ENCODE measurements at places on chromosomes 2 and 18.

DNA sequence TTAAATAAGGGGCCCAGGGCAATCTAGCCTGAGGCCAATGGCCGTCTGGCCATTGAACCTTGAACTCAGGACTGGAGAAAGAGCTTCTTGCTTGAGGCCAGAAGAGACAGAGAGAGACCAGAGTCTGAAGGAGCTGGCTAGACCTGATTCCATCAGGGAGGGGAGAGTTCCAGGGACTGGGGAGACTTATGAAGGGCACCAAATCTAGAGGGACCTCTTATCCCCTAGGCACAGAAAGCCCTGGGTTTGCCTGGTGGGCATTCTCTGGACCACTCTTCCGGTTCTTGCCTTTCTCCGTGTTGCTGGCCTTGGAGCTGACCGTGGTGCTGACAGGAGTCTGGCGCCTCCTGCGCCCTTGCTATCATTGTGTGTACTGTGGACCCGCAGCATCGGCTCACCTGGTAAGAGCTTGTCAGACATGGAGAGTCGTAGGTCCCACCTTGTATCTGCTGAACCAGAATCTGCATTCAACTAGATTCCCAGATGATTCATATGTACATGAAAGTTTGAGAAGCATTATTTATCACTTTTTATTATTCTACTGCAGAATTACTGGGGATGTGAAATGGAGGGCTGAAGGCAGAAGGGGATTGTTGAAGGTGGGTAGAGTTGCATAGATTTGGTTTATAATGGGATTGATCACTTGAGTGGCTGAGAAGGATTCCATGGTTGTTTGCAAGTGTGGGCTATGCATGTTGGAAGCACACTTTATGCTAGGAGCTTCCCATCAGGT is 4.3 kb upstream of the TRPM8 start:
- H3K36me3 ChIP-seq, result no peaks in the 10 kb centered on the region
- peak; percentile 70 for DNase-seq
- no peak overlapping the region for H3K4me3 ChIP-seq
- peaks cover 27% of the 10 kb centered on the region for H3K4me1 ChIP-seq
- no peak overlapping the region for H3K27ac ChIP-seq

DNA sequence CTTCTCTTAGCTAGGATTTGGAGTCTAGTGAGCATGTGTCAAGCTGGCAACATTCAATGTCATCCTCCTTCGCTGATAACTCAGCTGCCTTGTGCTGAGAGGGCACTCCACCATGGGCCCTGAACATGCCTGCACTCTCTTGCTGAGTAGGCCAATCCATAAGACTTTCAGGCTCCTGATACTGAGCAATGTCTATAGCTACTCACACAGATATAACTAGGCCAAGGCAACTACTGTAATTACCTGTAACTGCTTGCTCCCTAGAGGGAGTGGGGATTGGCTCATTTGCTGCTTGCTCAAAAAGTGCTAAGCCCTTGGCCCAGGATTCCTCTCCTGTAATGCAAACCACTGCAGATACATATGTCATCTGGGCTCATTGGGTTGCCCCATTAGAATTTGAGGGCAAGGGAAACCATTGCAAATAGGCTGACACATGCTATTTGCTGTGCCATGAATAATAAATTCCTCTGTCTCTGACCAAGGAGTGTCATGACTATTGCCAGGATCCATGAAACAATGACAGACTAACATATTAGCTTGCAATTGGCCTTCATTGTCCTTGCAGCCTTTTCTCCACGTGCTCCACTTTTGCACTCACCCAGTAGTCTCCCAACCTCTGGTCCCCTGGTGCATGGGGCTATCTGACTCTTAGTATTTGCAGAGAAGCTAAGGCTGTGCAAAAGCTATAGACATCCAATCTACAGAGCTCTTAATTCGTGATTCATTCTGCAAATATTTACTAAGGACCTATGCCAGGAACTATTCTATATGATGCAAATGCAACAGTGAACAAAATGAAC is 36.9 kb upstream of the BMPR2 start:
- H3K27ac ChIP-seq, result no peak overlapping the region
- H3K4me3 ChIP-seq, result no peak overlapping the region
- no peaks in the 10 kb centered on the region for H3K27me3 ChIP-seq
- H3K36me3 ChIP-seq, result no peaks in the 10 kb centered on the region

GRCh38 chr2:69734035-69734611 is 7.8 kb upstream of the ANXA4 start:
- no peak overlapping the region for H3K27ac ChIP-seq
- H3K4me1 ChIP-seq, result no peaks in the 10 kb centered on the region
- no peaks in the 10 kb centered on the region for H3K36me3 ChIP-seq
- no peak for DNase-seq
- no peak overlapping the region for H3K4me3 ChIP-seq

GRCh38 chr18:48797841-48798255 is 152.9 kb downstream of the SMAD7 start:
- H3K36me3 ChIP-seq, result no peaks in the 10 kb centered on the region
- no peaks in the 10 kb centered on the region for H3K4me1 ChIP-seq
- DNase-seq, result no peak
- no peak overlapping the region for H3K4me3 ChIP-seq
- no peaks in the 10 kb centered on the region for H3K27me3 ChIP-seq
- H3K27ac ChIP-seq, result no peak overlapping the region

- peaks cover 3% of the 10 kb centered on the region for H3K4me1 ChIP-seq
- DNase-seq, result no peak
- no peaks in the 10 kb centered on the region for H3K36me3 ChIP-seq
- no peak overlapping the region for H3K4me3 ChIP-seq
These were observed 38.2 kb downstream of the NHEJ1 start for GRCh38 chr2:219122202-219122980.
